ENCODE measurements at places on chromosomes 6 and 20. TPM values are rescaled to one million over a fixed set of nuclear protein-coding genes. Genes with fewer than 3 reads are reported as not detected.

- no peak for DNase-seq
Observed at GRCh38 chr6:137399881-137400443, 94.2 kb downstream of the OLIG3 start.

GRCh38 chr20:13283869-13284829, 63.1 kb downstream of the ISM1 start:
- no peak for DNase-seq

- no peak for DNase-seq
Observed at GRCh38 chr6:136991646-136992045, 53.1 kb downstream of the IL20RA start.

DNA sequence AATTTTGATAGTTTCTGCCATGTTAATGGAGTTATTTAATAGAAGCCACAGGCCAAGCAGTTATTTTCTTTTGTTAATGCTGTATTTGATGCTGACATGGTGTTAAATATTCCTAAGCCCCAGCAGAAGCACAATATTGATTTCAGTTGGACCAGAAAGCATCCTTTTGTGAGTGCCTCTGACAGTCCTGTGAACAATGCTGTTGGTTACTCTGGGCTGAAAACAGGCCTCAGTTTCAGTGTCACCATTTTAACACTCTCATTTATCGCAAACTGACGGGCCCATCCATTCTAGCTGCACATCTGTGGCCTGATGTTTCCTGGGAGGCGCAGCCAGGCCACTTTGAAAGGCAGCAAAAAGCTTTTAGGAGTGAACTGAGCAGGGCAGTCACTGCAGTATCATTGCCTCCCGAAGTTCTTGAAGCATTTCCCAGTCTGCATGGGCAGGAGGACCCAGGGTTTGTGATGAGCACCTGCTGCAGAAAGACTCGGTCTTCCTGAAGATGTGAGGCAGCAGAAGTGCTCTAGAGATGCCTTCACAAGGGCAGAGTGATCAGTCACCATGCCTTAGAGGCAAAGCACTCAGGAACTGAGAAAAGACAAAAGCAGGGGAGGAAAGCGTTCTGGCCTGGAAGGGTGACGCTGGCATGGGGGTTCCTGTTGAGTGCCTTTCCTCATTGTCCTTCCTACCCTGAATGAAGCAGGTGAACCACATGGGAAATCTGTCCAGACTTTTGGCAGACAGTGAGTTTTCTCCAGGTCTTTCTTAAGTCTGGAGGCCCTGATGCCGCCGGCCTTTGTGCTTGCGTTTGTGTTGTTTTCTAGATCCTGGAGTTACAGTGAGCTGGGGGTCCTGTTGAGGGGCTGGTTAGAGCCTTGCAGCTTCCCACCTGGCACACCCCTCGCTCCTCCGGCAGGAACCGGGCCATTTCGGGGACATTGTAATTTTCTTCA, 74.0 kb downstream of the ZDHHC14 start:
- no peak for DNase-seq

DNA sequence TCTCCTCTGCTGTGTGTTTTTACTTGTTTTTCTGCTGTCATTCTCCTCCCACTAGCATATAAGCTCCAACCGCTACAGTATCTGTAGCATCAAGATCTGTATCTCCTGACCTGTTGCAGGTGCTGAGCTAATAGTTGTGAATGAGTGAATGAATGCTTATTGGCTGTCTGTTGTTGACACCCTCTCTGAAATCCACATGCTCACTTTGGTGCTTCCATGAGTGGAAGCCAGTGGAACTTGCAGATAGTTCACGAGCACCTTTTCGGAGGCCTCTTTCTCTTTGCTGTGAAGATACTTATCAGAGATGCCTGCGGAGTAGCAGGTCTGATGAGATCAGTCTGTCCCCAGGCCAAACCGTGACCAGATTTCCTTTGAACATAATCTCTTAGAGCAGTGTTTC, 117.3 kb downstream of the EYA2 start:
- no peak for DNase-seq

PET117 gene
- 17.2 TPM for total RNA-seq

LRRC1 gene
- 10.1 TPM for total RNA-seq

CLPSL2 gene
- total RNA-seq, result 10.8 TPM
